ENCODE measurements at places on chromosomes 13 and 19. TPM values are rescaled to one million over a fixed set of nuclear protein-coding genes. Genes with fewer than 3 reads are reported as not detected.

DNA sequence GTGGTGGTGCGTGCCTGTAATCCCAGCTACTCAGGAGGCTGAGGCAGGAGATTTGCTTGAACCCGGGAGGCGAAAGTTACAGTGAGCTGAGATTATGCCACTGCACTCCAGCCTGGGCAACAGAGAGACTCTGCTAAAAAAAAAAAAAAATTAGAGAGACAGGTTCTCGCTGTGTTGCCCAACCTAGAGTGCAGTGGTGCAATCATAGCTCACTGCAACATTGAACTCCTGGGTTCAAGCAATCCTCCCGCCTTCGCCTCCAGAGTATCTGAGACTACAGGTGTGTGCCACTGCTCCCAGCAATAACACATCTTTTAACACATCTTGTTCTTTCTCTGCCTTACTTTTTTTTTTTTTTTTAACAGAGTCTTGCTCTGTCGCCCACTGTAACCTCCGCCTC, 32.7 kb downstream of the CLEC17A start:
- no peak for DNase-seq

PLEKHG2 gene
- 18.5 TPM for polyA plus RNA-seq

- DNase-seq: no peak
These were observed 68.4 kb upstream of the UBL3 start for GRCh38 chr13:29918845-29919244.

GRCh38 chr13:113981194-113981605, 7.3 kb upstream of the C13orf46 start:
- DNase-seq: no peak

GRCh38 chr19:5786593-5787408, 2.3 kb upstream of the PRR22 start:
- no peak for DNase-seq

DNA sequence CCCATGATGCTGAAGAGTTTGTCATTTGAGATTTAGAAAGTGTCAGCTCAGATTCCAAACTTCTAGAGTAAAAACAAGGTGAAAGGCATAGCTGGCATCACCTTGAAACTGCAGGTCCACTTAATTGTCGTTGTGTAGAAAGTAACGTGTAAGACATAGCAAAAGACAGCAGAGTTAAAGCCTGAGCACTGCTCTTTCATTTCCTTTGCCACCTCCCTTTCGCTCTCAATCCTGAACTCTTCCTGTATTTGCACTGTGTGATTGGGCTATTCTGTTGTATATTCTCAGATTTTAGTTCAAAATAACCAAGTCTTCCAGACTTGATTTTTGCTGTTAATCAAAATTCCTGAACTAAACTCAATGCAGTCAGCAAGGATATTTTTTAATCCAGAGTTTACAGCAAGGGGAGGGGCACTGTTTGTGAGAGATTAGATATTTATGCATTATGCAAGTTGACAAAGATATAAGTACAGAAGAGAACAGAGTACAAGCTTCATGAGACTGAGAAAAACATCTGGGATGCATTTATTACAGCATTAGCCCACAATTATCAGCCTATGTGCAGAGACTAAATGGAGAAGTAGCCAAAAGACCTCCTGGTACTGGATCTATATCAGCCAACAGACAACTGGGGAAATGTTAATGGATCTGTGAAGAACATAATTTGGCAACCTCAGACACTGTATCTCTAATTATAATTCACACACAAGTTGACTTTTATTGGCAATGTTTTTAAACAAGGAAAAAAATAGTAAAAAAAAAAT, 328.6 kb downstream of the SUCLA2 start:
- DNase-seq: no peak

DNA sequence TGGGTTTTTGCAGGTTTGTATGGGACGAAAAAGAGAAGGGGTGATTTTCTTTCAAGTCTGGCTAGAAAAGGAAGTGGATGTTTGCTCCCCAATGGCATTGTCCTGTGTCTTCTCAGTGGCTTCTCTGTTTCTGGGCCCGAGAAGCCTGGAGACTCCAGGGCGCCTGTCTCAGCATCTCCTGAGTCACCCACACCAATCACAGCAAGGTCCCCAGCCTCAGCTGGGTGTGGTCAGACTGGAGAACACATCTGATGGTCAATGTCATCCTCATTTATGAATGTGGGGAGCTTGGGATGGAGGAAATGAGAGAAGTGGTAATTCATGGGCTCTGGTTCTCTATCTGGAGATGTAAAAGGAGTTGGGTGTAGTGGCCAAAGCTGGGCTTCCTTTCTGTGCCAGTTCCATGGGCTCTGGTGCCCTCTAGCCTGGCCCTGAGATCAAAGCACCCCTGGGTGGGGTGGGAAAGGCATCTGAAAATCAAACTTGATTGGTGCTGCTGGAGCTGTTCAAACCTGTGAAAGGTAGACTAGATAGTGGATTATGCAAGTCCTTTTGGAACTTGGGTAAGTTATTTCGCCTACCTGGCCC, 13.4 kb downstream of the RASL11A start:
- DNase-seq: no peak

GYS1 gene
- 40.3 TPM for polyA plus RNA-seq

LCP1 gene
- 764 TPM for polyA plus RNA-seq

DNA sequence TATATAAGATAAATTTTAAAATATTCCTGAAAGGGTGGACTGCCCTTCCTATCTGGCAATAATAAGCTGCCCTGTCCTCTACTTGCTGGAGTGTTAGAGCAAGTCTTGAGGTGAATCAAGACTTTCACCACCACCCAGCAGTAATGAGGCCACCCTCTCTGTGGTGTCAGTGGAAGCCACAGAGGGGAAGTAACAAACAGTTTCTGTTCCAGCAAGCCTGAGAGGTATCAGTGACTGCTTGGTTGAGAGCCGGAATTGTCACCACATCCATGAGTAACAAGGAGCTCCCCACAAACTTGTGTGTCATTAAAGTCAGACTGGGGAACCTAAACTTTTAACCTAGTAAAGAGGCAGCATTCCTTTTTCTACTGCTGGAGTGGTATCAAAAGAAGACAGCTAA, 532.7 kb upstream of the SPRY2 start:
- no peak for DNase-seq

All from naive thymus-derived CD4-positive, alpha-beta T cell (primary cell).